ENCODE measurements at places on chromosomes 13 and 19.

- DNase-seq: no peak
Observed at GRCh38 chr19:51359294-51359693, 6.9 kb downstream of the ETFB start.

GRCh38 chr13:106619688-106620555 is 52.0 kb upstream of the ARGLU1 start:
- DNase-seq: no peak

DNA sequence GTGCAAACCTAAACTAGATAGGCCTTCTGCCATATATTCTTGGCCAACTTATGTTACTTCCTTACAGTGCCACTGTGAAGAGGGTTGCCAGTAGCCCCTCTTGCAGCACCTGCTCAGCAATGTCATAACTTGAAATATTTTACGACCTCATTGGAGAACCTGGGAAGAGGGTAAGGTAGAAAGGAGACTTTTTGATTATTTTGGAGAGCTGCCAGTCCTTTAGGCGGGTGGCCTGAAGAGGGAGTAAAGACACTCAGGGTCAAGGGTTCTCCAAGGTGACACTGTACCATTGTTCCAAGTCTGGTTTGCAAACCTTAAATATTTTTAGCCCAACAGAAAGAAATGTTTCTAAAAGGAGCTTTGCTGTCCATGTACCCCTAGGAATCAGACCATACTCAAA is 118.3 kb downstream of the FLT1 start:
- DNase-seq: no peak

DNA sequence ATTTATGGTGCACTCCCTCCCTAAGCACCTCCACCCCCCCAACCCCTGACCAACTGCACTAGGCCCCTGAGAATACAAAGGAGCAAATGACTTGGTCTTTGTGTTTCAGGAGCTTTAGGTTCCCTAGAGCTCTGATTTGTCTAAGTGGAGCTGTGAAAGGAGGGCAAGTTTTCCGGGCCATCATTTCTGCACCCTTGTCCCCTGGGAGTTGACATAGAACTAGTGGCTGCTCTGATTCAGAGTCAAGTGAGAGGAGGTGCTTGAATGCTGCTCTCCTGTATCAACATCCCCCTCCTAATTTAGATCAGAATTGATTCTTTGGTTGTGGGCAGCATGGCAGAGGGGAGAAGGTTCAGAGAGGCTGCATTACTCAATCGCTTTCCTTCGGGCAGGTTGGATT is 391.6 kb downstream of the KCNRG start:
- DNase-seq: no peak

GRCh38 chr13:51619614-51620013 is 35.4 kb downstream of the WDFY2 start:
- no peak for DNase-seq

- DNase-seq: no peak
Observed at GRCh38 chr13:24083141-24083540, 77.4 kb upstream of the SPATA13 start.

GRCh38 chr13:24911133-24911908 is 147.4 kb downstream of the RNF17 start:
- no peak for DNase-seq

GRCh38 chr13:110134801-110135200 is 172.2 kb downstream of the COL4A1 start:
- no peak for DNase-seq

GRCh38 chr13:95445131-95445530 is 107.4 kb upstream of the CLDN10 start:
- DNase-seq: no peak

- DNase-seq: no peak
Observed at GRCh38 chr13:104983601-104984000, 1551.9 kb downstream of the EFNB2 start.

GRCh38 chr13:105446197-105446596 is 1089.3 kb downstream of the EFNB2 start:
- DNase-seq: no peak

- no peak for DNase-seq
Observed at GRCh38 chr13:27578121-27579030, 42.0 kb downstream of the LNX2 start.

GRCh38 chr13:31090961-31091624 is 70.6 kb downstream of the HSPH1 start:
- DNase-seq: no peak

DNA sequence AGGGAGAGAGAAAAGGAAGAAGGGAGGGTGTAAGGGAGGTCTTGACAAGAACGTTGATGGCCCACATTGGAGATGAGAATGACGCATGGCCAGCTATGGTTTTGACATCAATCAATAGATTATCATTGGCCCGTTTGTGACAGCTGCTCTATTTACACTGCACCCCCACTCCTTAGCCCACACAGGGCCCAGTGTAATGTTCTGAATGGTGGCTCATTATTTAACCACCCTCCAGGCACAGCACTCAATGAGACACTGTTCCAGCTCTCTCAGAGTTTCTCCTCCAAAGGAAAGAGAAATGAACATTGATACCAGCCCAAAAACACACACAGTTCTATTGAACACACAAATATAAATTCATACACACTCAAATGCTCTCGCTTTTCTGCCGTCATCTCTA is 173.0 kb upstream of the IPO5 start:
- DNase-seq: no peak

All from stimulated activated CD4-positive, alpha-beta T cell treated with anti-CD3 and anti-CD28 coated beads, TNF-alpha, amount 100 ng/mL, for 1 hour (primary cell).